T-helper 9 cell (primary cell): ENCODE measurements at places on chromosomes 2 and 18.

GRCh38 chr2:165185633-165186032 lies 18.2 kb downstream of the SCN3A start:
- no peak for DNase-seq

GRCh38 chr2:209662021-209662420 lies 109.6 kb upstream of the UNC80 start:
- DNase-seq, result no peak

GRCh38 chr2:173865971-173866873 lies 99.0 kb downstream of the SP3 start:
- DNase-seq, result no peak

GRCh38 chr18:36083729-36084128 lies 16.4 kb upstream of the RPRD1A start:
- DNase-seq, result no peak

DNA sequence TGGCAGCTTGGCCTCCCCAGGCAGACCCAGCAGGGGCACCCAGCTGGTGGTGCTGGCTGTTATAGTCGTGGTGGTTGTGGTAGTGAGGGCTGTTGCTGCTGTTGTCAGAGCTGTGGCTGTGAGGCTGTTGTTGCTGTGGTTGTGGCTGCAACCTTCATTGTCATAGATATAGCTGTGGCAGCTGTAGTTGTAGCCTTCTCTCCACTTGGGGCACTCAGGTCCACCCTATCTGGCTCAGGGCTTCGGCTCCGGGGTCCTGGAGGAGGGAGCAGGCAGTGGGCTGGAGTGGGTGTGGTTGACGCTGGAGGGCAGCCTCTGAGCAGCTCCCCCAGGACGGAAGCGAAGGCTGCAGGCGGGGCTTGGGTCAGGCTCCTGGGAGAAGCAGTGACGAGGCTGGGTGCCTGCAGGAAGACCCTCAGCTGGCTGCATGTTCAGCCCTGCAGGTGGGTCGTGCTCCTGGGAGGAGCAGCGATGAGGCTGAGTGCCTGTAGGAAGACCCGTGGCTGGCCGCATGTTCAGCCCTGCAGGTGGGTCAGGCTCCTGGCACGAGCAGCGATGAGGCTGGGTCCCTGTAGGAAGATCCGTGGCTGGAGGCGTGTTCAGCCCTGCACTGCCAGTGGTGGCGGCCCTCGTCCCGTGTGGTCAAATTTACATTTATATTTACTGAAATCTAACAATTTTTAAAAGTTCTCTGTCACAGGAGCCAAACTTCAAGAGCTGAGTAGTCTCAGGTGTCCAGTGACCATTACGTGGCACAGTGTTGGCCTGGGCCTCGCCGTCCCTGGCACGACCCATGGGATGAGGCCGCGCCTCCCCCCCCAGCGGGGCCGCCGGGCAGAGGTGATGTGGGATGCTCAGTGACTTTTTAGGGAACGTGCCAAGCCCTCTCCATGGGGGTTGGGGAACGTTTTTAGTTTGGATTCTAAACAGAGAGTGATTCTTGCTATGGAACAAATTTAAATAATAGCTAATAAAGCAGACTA lies 79.2 kb upstream of the PXDN start:
- no peak for DNase-seq
